ENCODE measurements at places on chromosomes 1 and 21.

- no peak for DNase-seq
Measured at GRCh38 chr1:9503001-9503675, 36.1 kb upstream of the SLC25A33 start.

DNA sequence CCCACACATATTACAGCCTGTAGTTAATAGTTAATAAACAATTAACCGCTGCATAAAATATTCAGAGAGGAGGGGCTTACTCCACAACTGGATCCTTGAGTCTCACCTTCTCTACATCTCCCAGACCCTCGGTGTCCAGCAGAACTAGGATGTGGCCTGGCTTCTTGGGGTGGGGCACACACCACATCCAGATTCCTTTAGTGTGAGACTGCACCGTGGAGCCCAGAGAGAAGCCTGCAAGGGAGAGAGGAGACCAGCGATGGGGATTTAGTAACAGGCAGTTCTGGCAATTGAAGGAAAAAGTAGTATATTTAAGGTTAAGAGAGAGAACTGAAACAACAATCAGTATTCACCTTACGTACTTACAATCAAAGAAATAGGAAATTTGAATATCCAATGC lies 4.9 kb downstream of the GBP1 start:
- no peak for DNase-seq

GRCh38 chr1:170594066-170594626 lies 62.2 kb downstream of the GORAB start:
- DNase-seq: peak; percentile 35

- DNase-seq: no peak
Measured at GRCh38 chr1:18541046-18541795, 60.5 kb downstream of the KLHDC7A start.

DNA sequence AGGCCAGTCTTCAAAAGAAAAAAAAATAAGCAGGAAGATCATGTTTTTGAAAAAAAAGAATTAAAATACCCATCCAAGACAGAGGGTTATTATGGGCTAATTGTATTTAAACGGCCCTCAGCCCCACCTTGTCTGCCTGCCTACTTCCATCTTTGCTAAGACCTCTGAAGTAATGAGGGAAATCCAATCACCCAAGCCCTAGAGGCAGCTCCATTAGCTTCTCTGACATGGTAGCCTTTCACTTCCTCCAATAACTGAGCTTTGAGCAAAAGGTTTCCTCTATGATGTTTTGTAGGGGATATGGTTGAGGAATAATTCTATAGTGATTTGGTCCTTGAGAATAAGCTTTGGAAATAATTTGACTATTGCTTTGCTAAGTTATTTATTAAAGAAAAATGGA lies 178.2 kb upstream of the SGIP1 start:
- no peak for DNase-seq

GRCh38 chr21:39003982-39004633 lies 179.1 kb downstream of the PSMG1 start:
- peak; percentile 94 for DNase-seq

GRCh38 chr1:30379684-30380624 lies 343.4 kb downstream of the MATN1 start:
- peak; percentile 89 for DNase-seq

- peak; percentile 73 for DNase-seq
Measured at GRCh38 chr1:79353224-79353623, 346.7 kb upstream of the ADGRL4 start.

- peak; percentile 43 for DNase-seq
Measured at GRCh38 chr1:46039571-46040052, 92.8 kb downstream of the PIK3R3 start.

DNA sequence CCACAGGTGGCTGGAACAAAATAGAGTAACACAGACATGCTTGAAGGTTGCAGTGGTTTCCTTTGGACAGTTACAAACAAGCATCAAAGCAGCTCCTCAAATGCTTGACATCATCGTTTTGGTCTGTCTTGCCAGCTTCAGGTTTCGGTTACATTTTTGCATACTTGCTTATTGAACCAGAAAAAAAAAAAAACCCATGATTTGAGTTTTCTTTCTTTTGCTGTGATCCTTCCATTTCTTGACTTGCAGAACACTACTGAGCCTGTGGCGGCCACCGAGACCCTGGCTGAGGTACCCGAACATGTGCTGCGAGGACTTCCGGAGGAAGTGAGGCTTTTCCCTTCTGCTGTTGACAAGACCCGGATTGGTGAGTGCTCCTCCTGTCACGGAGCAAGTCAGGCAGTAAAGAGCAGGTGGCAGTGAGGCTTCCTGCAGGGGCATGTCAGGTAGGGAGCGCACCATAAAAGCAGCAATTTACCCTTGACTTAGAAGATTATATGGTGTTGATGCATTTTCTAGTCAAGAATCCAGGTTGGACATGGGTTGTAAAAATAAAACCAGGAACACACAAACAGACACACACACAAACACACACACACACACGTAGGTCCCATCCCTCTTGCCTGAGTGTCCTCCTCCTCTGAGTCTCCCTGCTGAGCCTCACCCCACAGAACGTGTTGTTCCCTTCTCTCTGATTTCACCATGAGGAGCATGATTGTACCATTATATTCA lies 30.9 kb downstream of the PRDM2 start:
- no peak for DNase-seq

DNA sequence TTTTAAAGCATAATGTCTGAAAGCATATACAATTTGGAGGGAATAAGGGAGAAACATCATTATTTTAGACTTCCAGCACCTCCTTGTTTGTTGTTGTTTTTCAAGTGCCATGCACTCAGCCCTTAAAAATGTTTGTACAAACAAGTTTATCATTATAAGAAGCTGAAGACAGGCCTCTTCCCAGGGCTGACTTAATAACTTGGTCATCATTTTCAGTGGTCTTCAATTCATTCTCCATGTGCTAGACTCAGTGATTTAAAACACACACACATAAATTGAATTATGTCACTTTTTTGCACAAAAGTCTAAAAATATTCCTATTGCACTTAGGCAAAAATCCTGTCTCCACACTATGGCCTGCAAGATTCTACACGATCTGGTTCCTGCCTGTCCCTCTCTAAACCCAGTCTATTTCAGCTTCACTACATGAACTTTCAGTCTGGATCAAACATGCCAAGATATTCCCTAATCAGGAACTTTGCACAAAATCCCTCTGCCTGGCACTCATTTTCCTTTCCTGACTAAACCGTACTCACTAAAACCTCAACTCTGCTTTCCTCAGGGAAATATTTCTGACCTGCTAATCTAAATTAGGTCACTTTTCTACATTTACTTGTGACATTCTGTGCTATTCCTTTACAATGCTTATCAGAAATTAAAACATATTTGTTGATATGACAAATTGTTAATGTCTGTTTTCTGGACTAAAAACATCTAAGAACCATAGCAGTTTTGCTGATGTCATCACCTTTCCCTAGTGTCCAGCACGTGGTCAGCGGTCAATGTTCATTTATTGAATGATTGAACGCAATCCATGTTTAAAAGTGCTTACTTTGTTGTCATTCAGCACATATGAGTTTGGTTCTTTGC lies 14.8 kb upstream of the GBP5 start:
- no peak for DNase-seq

Measured in GM23248 (cell line).